ENCODE measurements at places on chromosomes 2 and 18.

DNA sequence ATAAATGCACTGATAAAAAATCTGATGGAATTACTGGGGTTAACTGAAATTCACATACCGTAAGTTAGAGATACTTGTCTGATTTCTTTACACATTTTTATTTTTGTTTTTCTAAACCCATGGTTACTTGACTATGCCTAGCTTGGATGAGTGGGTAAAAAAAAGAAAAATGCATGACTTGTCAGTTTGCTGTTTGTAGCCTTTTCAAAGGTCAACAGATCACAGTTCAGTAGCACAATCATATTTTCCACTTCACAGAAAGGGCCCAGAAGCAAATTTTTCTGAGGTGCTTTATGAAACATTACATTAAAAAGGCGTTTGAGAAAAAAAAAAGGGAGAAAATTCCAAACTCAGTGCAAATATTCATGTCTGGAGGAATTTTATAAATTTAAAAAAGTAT is 16.4 kb downstream of the SLC16A14 start:
- H3K27ac ChIP-seq: no peak overlapping the region
- DNase-seq: no peak

- no peaks in the 10 kb centered on the region for H3K36me3 ChIP-seq
- no peak overlapping the region for H3K4me3 ChIP-seq
- DNase-seq: no peak
- no peaks in the 10 kb centered on the region for H3K4me1 ChIP-seq
Observed at GRCh38 chr18:64589000-64589399, 440.1 kb upstream of the LINC00305 start.

DNA sequence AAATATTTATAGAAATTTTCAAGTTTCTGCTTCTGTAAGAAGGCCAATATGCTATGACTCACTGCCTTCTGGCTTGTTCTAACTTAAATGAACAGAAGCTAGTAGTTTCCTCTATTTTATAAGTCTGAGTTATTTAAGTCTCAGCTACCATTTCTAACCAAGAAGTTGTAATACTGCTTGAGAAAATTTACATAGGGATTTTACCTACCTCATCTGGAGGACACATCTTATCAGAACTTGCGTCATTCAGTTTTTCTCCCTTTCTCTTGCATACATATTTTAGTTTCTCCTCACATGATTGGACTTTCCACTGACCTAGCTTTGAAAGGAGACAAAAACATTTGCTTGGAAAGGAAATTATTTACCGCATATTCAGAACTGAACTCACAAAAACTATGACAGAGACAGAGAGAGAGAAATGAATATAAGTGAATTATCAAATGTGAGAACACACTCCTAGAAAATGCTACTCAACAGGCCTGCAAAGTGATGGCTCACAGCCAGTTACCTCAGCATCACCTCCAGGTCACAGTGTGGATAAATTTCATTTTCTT is 81.1 kb upstream of the CD302 start:
- peaks cover 59% of the 10 kb centered on the region for H3K36me3 ChIP-seq
- DNase-seq: no peak
- H3K27me3 ChIP-seq: no peaks in the 10 kb centered on the region
- no peak overlapping the region for H3K27ac ChIP-seq
- H3K4me3 ChIP-seq: no peak overlapping the region

GRCh38 chr2:220227266-220227920 is 600.0 kb downstream of the SLC4A3 start:
- no peaks in the 10 kb centered on the region for H3K27me3 ChIP-seq
- no peak overlapping the region for H3K4me3 ChIP-seq
- H3K27ac ChIP-seq: no peak overlapping the region
- H3K4me1 ChIP-seq: no peaks in the 10 kb centered on the region
- no peaks in the 10 kb centered on the region for H3K36me3 ChIP-seq

GRCh38 chr2:195488567-195488966 is 168.5 kb upstream of the SLC39A10 start:
- H3K27ac ChIP-seq: no peak overlapping the region
- H3K4me3 ChIP-seq: no peak overlapping the region
- no peaks in the 10 kb centered on the region for H3K27me3 ChIP-seq
- H3K4me1 ChIP-seq: peaks cover 45% of the 10 kb centered on the region

DNA sequence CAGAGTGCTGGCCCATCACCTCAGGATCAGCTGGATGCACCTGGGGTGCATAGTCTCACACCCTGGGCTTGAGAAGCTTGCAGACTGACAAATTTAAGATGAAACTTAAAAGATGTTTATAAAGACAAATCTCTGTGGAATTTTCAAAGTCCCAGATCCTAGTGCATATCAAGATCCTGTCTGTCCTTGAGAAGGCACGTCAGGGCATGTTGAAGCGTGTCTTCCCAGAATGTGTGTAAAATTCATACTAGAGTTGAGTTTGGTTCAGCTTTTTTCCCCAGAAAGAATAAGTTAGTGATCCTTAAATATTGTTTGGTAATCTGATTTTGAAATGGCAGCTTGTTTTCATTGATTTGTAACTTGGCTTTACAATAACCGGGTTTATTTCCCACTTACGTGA is 27.5 kb downstream of the INSIG2 start:
- H3K4me1 ChIP-seq: peaks cover 18% of the 10 kb centered on the region
- no peak overlapping the region for H3K27ac ChIP-seq
- no peak overlapping the region for H3K4me3 ChIP-seq
- peaks cover 19% of the 10 kb centered on the region for H3K36me3 ChIP-seq
- DNase-seq: no peak

DNA sequence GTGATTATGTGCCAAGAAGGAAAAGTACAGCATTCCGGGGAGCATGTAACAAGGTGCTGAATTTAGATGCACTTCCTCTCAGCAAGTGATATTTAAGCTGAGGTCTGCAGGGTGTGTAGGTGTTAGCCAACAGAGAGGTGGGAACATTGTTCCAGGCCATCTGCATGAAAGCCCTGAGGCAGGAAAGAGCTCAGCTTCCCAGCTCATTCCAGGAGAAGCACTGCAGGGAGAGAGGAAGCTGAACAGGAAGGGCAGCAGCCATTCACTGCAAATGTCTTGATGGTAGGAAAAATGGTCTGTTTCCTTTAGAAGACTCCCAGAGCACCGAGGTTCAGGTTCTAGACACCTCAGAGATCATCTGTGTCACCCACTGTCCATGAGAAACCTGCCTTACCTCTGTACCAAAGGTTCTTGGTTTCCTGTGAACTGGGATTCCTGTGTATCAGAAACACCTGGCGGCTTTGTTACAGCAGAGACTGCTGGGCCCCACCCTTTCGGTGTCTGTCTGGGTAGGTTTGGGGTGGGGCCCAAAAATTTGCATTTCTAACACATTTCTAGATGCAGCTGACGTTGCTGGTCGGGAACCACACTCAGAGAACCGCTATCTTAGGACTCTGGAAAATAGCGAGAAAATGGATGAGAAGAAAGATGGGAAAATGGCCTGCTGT is 84.0 kb downstream of the RTN4 start:
- no peak for DNase-seq
- H3K4me1 ChIP-seq: peaks cover 20% of the 10 kb centered on the region
- peaks cover 13% of the 10 kb centered on the region for H3K36me3 ChIP-seq
- no peak overlapping the region for H3K4me3 ChIP-seq

- no peak overlapping the region for H3K27ac ChIP-seq
- DNase-seq: peak; percentile 7
- H3K4me1 ChIP-seq: no peaks in the 10 kb centered on the region
- H3K27me3 ChIP-seq: no peaks in the 10 kb centered on the region
Observed at GRCh38 chr2:18117592-18117991, 239.1 kb downstream of the KCNS3 start.

DNA sequence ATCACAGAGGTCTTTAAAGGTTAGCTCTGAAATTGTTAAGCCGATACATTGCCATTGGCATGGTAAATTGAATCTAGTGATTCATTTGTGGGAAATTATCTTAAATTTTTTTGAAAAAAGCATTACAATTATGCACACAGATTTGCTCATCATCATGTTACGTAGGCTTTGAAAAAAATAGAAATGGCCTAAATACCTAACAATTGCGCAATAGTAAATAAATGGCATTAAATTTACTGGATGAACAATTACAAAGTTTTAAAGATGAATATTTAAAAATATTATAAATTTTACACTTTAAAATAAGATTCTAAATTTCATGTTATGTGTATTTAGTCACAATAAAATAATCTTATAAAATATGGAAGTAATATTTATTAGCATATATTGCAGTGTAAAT is 171.3 kb downstream of the RPRM start:
- H3K4me1 ChIP-seq: no peaks in the 10 kb centered on the region
- no peak overlapping the region for H3K4me3 ChIP-seq
- H3K36me3 ChIP-seq: no peaks in the 10 kb centered on the region
- no peaks in the 10 kb centered on the region for H3K27me3 ChIP-seq
- DNase-seq: no peak
- H3K27ac ChIP-seq: no peak overlapping the region

- H3K4me3 ChIP-seq: peak overlapping the region; percentile 6
- H3K36me3 ChIP-seq: no peaks in the 10 kb centered on the region
- peaks cover 22% of the 10 kb centered on the region for H3K4me1 ChIP-seq
- no peak for DNase-seq
Observed at GRCh38 chr2:112885506-112885902, 25.5 kb upstream of the IL37 start.

GRCh38 chr2:157923598-157924217 is 47.6 kb upstream of the ACVR1 start:
- no peak for DNase-seq
- no peaks in the 10 kb centered on the region for H3K27me3 ChIP-seq
- H3K36me3 ChIP-seq: no peaks in the 10 kb centered on the region
- no peak overlapping the region for H3K4me3 ChIP-seq
- H3K27ac ChIP-seq: no peak overlapping the region

DNA sequence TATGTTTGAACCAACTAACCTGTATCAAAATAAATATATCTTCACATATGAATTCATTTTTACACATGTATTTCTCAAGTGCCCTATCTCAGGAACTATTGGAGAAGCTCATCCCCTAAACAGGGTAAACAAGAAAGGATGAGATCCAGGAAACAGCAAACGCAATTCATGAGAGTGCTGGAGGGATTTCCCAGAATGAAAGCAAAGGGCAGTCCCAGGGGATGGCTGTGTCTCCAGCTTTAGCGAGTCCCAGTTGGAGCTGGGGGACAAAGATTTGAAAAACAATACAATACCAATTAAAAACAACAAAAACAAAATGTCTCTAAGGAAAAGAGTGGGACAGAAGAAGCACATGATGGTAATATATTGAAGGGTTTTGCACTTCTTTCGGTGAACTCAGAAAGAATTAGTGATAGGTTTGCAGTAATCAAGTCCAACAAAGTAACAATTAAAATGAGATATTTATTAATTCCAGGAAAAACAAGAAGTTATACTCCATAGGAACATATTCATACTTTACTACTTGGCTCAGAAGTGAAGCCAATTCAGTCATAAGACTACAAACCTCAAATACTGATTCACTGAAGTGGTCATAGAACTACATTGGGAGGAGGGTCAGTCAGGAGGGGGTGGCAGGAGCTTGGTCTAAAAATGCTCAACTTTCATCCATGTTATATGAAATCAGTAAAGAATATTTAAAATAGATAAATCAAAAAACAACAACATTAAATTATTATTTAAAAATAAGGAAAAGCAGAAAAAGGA is 73.1 kb upstream of the PDE1A start:
- H3K27ac ChIP-seq: no peak overlapping the region
- H3K27me3 ChIP-seq: no peaks in the 10 kb centered on the region
- no peak for DNase-seq
- H3K4me3 ChIP-seq: no peak overlapping the region
- H3K36me3 ChIP-seq: no peaks in the 10 kb centered on the region

Measured in activated CD4-positive, alpha-beta T cell treated with anti-CD3 and anti-CD28 coated beads, Interleukin-2, amount 10 ng/mL, durations not matched to agents 7 days and 5 days (primary cell).